ENCODE measurements at places on chromosomes 16 and 17. TPM values are rescaled to one million over a fixed set of nuclear protein-coding genes. Genes with fewer than 3 reads are reported as not detected.

DNA sequence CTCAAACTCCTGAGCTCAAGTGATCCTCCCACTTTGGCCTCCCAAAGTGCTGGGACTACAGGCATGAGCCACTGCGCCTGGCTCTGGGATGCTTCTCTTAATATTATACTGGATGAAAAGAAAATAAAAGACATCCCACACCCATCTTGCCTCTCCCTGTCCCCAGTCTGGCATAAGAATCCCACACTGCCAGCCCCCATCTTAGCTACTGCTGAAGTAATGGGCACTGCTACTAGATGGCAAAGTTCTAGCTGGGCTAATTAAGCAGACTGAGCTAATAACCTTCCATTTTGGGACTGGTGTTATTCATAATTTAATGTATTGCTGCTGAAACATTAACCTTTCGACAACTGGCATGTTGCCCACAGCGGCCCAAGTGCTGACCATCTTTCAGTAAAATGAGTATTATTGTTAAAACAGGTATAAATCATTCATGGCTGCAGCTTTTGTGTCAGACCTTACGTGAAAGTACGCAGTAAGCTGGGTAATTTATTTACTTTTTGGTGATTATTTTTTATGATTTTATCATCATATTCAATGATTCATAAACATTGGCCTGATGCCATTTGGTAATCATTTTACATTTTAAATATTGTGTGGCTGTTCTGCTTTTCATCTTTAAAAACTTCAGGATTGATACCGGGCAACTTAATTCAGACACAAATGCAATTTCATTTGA, 47.4 kb upstream of the ZFHX3 start:
- no peak for DNase-seq

KRT24 gene
- polyA plus RNA-seq, result not detected

SRL gene
- polyA plus RNA-seq, result not detected

DNA sequence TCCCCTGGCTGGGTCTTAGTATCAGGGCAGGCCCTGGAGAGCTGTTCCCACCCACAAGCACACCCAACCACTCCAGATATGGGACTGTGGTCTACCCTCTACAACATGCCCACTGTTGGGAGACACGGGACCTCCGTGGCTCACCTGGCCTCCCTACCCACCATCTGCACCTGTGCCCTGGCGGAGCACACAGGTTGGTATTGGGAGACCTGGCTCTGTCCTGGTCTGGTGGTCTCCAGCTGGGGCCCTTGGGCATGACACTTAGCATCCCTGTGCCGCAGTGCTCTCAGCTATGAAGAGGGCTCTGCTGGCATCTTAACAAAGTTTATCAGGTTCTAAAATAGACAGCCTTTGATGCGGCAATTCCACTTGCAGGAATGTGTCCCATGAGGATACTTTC, 5.8 kb downstream of the C16orf95 start:
- no peak for DNase-seq

All from mammary epithelial cell (primary cell).